ENCODE measurements at places on chromosomes 6 and 20. TPM values are rescaled to one million over a fixed set of nuclear protein-coding genes. Genes with fewer than 3 reads are reported as not detected.

The TOX2 gene
- 0.44 TPM for total RNA-seq

DNA sequence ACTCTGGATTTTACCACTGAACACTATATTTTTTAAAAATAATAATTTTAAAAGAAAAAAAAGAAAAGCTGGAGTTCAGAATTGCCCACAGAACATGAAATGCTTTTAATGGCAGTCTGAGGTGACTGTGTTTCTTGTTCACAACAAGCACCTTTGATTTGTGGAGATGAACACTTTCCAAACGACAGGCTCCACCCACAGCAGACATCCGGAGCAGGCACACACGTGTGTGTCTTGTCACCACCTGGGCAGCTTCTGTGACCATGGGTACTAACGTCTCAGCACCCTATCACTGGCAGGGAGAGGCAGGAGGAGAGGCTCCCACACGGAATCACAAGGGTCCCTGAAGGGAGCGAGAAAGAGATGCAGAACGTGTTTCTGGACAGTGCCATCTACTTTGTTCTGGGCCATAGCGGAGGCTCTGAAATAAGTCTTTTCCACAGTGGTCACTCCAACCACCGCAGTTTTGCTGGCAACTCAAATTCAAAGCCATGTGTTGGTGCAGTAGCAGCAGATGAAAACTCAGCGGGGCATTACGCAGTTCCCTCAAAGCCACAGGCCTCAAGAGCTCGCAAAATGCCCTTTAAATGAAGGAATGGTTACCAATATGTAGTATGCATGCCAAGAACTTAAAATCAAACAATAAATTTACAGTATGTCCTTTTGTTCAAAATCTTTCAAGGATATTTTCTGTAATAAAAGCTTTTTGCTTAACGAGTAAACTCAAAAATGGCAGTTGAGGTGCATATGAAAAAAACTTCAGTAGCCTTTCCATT, 242.2 kb downstream of the FOXC1 start:
- H3K4me3 ChIP-seq: no peak overlapping the region
- peaks cover 2% of the 10 kb centered on the region for H3K36me3 ChIP-seq
- H3K27ac ChIP-seq: no peak overlapping the region
- H3K27me3 ChIP-seq: no peaks in the 10 kb centered on the region

- no peak overlapping the region for H3K4me3 ChIP-seq
- DNase-seq: no peak
- H3K27me3 ChIP-seq: no peaks in the 10 kb centered on the region
- no peak overlapping the region for H3K27ac ChIP-seq
- no peaks in the 10 kb centered on the region for H3K4me1 ChIP-seq
Observed at GRCh38 chr6:128337619-128338018, 182.8 kb downstream of the PTPRK start.

DNA sequence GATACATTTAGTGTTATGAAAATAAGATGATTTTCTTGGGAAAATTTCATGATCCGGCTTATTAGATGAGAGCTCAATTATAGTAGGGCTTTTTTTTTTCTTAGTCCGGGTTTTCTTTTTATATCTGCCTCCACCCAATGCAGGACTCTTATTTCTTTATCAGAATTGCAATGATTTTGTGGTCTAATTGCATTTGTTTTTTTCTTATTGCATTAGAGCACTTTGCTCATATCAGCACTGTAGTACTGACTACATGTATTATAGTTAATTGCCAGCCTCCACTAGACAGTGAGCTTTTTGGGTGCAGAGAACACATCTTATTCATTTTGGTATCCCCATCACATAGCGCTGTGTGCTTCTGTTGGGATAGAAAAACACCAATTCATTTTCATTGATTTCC, 50.0 kb downstream of the FBXO5 start:
- DNase-seq: no peak
- peaks cover 3% of the 10 kb centered on the region for H3K27me3 ChIP-seq
- H3K4me3 ChIP-seq: no peak overlapping the region

DNA sequence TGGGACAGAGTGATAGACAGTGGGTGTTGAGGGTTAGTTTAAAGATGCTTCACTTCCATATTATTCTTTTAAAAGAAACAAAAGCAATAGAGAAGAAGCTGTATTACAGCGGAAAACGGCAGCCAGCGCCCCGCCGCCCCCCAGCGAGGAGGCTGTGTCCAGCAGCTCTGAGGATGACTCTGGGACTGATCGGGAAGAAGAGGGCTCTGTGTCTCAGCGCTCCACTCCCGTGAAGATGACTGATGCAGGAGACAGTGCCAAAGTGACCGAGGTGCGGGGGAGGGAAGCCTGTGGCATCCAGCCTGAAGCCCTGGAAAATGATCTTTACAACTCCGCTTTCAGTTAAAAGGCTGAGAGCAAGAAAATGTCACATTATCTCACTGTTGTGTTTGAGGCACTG, 100.2 kb downstream of the FIG4 start:
- no peak overlapping the region for H3K27ac ChIP-seq
- peaks cover 11% of the 10 kb centered on the region for H3K4me1 ChIP-seq
- no peak for DNase-seq
- no peak overlapping the region for H3K4me3 ChIP-seq
- no peaks in the 10 kb centered on the region for H3K27me3 ChIP-seq

GRCh38 chr6:141877275-141877983, 255.3 kb upstream of the GJE1 start:
- no peak for DNase-seq
- H3K4me1 ChIP-seq: peaks cover 5% of the 10 kb centered on the region
- H3K36me3 ChIP-seq: peaks cover 4% of the 10 kb centered on the region
- H3K27ac ChIP-seq: no peak overlapping the region
- no peaks in the 10 kb centered on the region for H3K27me3 ChIP-seq
- no peak overlapping the region for H3K4me3 ChIP-seq

DNA sequence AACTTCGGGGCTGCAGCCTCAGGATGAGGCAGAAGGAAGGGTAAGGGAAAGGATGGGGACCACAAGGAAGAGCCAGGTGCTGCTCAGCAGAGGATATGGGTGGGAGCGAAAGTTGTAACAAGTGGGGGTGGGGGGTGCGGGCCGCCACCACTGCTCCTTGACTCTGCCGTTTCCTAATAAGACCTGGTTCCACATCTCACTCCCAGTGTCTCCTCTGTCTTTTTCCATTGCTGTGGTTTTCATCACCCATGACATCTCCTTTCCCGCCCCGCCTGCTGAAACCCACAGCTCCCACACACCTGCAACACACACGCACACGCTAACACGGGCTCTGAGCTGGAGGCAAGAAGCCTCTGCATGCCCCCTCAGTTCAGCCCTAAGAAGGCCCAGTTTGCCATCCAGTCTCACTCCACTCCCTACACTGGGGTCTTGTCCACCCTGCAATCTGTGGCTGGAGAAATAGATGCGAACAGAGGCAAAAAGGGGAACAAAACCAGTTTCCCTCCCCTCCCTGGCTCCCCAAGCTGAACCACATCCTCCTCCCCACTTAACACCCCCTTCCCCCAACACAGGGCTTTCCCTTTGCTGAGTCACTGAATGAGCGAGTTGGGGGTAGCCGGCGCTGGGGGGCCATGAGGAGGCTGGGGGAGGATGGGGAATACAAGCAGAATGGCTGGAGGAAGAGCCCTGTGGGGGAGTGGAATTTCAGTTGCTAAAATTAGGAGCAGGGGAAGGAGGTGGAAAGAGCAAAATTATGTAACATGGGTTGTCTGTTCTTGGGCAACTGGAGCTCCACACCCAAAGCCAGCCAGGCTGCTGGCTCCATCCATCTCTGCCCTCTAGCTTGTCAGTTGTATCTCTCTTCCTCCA, 11.5 kb downstream of the NFKBIL1 start:
- DNase-seq: no peak
- peaks cover 30% of the 10 kb centered on the region for H3K36me3 ChIP-seq
- H3K27ac ChIP-seq: peak overlapping the region; percentile 70
- peaks cover 21% of the 10 kb centered on the region for H3K27me3 ChIP-seq
- H3K4me3 ChIP-seq: peak overlapping the region; percentile 76

GRCh38 chr6:105596284-105596755, 193.4 kb upstream of the PREP start:
- DNase-seq: no peak
- H3K36me3 ChIP-seq: peaks cover 1% of the 10 kb centered on the region
- no peak overlapping the region for H3K4me3 ChIP-seq
- H3K27ac ChIP-seq: no peak overlapping the region
- peaks cover 2% of the 10 kb centered on the region for H3K4me1 ChIP-seq

- no peaks in the 10 kb centered on the region for H3K36me3 ChIP-seq
- H3K27me3 ChIP-seq: no peaks in the 10 kb centered on the region
- H3K27ac ChIP-seq: no peak overlapping the region
- H3K4me3 ChIP-seq: no peak overlapping the region
Observed at GRCh38 chr6:147161974-147162495, 42.2 kb upstream of the STXBP5 start.

DNA sequence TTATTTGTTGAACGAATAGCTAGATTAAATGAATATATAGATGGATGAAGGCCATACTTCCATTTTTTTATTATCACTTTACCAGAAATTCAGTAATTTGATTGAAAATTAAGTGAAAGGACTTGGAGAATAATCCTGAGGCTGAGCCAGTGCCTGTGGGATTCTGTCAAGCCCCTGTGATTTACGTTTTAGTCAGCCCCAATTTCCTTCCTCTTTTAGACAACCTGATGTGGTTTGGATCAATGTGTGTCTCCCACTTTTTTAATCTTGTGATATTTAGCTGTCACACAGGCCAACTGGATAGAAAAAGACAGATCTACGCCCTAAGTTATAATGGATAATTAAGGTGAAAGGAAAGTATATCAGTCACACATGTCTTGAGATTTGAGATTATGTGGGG, 188.8 kb downstream of the EDN1 start:
- no peak overlapping the region for H3K27ac ChIP-seq
- H3K4me1 ChIP-seq: peaks cover 3% of the 10 kb centered on the region
- no peak overlapping the region for H3K4me3 ChIP-seq

The PTK6 gene
- 0.11 TPM for total RNA-seq

The FOXC1 gene
- not detected for total RNA-seq

DNA sequence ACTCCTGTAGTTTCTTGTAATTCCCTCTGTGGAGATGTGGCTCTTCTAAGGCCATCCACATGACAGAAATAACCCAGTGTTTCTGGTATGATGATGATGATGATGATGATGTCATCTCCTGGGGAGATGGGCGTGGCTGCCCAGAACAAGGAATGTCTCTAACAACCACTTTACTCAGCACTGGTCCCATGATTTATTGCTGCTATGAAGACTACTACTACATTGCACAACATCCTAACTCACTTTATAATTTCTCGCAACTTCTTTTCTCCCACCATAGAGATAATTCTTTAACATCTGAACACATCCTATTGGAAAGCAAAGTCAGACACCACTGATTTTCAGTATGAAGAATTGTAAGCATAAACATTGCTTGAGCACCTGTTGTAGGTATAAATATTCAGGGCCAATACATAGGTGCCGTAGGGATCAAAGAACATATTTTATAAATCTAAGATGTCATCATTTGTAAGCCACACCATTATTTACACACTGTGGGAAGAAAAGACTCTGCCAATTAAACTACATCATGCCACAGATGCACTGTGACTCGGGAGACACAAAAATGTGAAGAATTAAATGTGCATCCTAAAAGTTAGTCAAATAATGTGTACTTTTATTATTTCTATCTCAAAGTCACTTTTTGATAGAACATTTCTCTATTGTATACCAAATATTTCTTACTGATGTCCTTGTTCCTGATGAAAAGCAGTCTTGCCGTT, 6.4 kb downstream of the TPMT start:
- H3K36me3 ChIP-seq: peaks cover 9% of the 10 kb centered on the region
- peaks cover 8% of the 10 kb centered on the region for H3K4me1 ChIP-seq
- no peak overlapping the region for H3K4me3 ChIP-seq

- no peaks in the 10 kb centered on the region for H3K4me1 ChIP-seq
- H3K36me3 ChIP-seq: no peaks in the 10 kb centered on the region
- no peak overlapping the region for H3K27ac ChIP-seq
- H3K27me3 ChIP-seq: peaks cover 13% of the 10 kb centered on the region
- H3K4me3 ChIP-seq: no peak overlapping the region
- no peak for DNase-seq
Observed at GRCh38 chr20:20083807-20084206, 31.5 kb downstream of the CFAP61 start.

The DCDC2 gene
- 0.14 TPM for total RNA-seq

GRCh38 chr6:26055719-26056582, 31.3 kb upstream of the HFE start:
- peaks cover 36% of the 10 kb centered on the region for H3K4me1 ChIP-seq
- H3K27me3 ChIP-seq: no peaks in the 10 kb centered on the region
- H3K27ac ChIP-seq: peak overlapping the region; percentile 100
- peaks cover 2% of the 10 kb centered on the region for H3K36me3 ChIP-seq
- peak overlapping the region; percentile 96 for H3K4me3 ChIP-seq
- DNase-seq: peak; percentile 94

The RAET1L gene
- total RNA-seq: not detected

GRCh38 chr20:21632031-21632734, 73.3 kb upstream of the PAX1 start:
- H3K4me3 ChIP-seq: no peak overlapping the region
- DNase-seq: no peak
- H3K27ac ChIP-seq: no peak overlapping the region
- H3K4me1 ChIP-seq: no peaks in the 10 kb centered on the region

DNA sequence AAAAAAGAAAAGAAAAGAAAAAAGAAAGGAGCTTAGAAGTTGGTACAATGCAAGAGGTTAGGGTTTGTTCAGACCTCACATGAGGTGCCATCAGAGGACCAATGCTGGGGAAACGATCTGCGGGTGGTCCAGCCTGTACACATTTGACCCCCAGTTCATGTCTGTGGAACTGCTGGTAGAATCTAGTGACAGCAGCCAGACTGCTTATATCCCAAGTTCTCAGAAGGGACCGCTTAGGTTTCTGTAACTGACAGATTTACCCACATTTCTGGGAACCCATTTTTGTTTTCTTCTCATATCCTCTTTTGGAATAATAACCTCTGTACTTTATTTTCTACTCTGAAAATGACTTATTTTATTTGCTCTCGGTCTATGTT, 4.7 kb downstream of the PPP1R18 start:
- H3K4me3 ChIP-seq: peak overlapping the region; percentile 91
- peak overlapping the region; percentile 99 for H3K27ac ChIP-seq
- no peak for DNase-seq
- peaks cover 76% of the 10 kb centered on the region for H3K36me3 ChIP-seq
- H3K27me3 ChIP-seq: no peaks in the 10 kb centered on the region
- peaks cover 23% of the 10 kb centered on the region for H3K4me1 ChIP-seq

The MEI4 gene
- total RNA-seq: not detected

The SRC gene
- total RNA-seq: 4.5 TPM

DNA sequence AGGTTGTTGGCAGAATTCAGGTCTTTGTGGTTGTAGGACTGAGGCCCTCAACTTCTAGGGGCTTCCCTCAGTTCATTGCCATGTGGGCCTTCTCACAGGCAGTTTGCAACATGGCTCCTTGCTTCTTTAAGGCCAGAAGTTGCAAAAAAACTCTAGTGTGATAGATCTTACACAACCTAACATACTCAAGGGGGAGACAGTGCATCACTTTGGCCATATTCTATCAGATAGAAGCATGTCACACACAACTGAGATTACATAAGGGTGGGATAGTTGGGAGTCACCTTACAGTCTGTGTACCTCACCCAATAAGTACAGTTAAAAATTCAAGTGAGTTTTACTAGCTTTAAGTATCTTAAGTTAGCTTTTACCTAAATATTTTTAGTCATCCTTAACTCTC, 1.6 kb downstream of the SIRPD start:
- peaks cover 6% of the 10 kb centered on the region for H3K4me1 ChIP-seq
- no peak for DNase-seq
- no peak overlapping the region for H3K27ac ChIP-seq
- peaks cover 26% of the 10 kb centered on the region for H3K36me3 ChIP-seq

Measured in activated naive CD8-positive, alpha-beta T cell treated with anti-CD3 and anti-CD28 coated beads, Interleukin-2, amount 10 ng/mL, durations not matched to agents 7 days and 5 days (primary cell).